Activated T-helper 2 cell treated with anti-CD3 and anti-CD28 coated beads, Interferon-gamma antibody, Interleukin-2, Interleukin-4, amounts not matched to agents 10 μg/mL and 5 μg/mL and 100 μg/mL, durations not matched to agents 14 hours and 24 hours and 36 hours (primary cell): ENCODE measurements at places on chromosomes 6 and 20. TPM values are rescaled to one million over a fixed set of nuclear protein-coding genes. Genes with fewer than 3 reads are reported as not detected.

The PSORS1C2 gene
- total RNA-seq = not detected in 2 replicates

The SRSF6 gene
- 179 and 187 TPM in 2 replicates for total RNA-seq

GRCh38 chr6:150470960-150471665, 102.3 kb downstream of the IYD start:
- H3K27ac ChIP-seq = no peak overlapping the region
- H3K36me3 ChIP-seq = no peaks in the 10 kb centered on the region
- H3K4me3 ChIP-seq = no peak overlapping the region
- no peak for DNase-seq
- peaks cover 13% of the 10 kb centered on the region for H3K27me3 ChIP-seq

GRCh38 chr20:46991880-46992639, 97.4 kb downstream of the EYA2 start:
- no peak for DNase-seq
- peaks cover 6% of the 10 kb centered on the region for H3K36me3 ChIP-seq
- H3K27me3 ChIP-seq = peaks cover 2% of the 10 kb centered on the region
- H3K27ac ChIP-seq = peak overlapping the region; percentile 20
- H3K4me1 ChIP-seq = peaks cover 61% of the 10 kb centered on the region

DNA sequence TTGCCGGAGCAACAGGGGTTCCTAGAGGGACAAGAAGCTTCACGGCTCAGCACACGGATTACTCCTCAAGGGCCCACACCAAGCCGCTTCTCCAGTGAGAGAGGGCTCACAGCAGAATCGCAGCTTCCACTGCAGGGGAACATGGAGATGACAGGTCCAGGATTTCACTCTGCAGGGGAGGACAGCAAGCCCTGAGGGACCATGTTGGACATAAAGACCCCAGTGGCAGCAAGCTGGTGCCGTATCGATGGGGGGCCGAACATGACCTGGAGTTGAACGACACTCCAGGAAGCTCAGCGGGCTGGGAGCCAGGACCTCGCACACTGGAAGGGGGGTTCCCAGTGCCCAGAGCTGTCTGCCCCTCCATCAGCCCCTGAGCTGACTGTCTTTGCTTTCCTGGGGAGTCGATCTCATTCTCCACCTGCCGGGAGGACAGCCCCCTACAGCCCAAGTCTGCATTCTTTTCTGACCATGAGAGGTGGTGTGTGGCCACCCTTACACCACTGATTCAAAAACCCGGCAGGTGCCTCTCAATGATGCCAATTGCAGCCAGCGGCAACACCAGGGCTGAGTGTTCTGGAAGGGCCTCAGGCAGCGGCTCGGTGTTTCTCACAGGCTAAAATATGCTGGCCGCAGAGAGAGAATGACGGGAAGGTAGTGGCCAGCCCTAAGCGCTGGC, 194.5 kb upstream of the CDH4 start:
- no peak overlapping the region for H3K4me3 ChIP-seq
- H3K4me1 ChIP-seq = no peaks in the 10 kb centered on the region
- no peak overlapping the region for H3K27ac ChIP-seq
- H3K36me3 ChIP-seq = no peaks in the 10 kb centered on the region
- DNase-seq = no peak
- H3K27me3 ChIP-seq = no peaks in the 10 kb centered on the region

GRCh38 chr20:58225452-58226200, 2.8 kb downstream of the ANKRD60 start:
- DNase-seq = no peak
- peaks cover 28% of the 10 kb centered on the region for H3K36me3 ChIP-seq

- no peaks in the 10 kb centered on the region for H3K36me3 ChIP-seq
- no peak for DNase-seq
- no peak overlapping the region for H3K4me3 ChIP-seq
- no peaks in the 10 kb centered on the region for H3K27me3 ChIP-seq
- H3K27ac ChIP-seq = no peak overlapping the region
Observed at GRCh38 chr6:80547827-80548226, 441.4 kb downstream of the BCKDHB start.

GRCh38 chr6:97563529-97563928, 280.5 kb upstream of the MMS22L start:
- H3K36me3 ChIP-seq = no peaks in the 10 kb centered on the region
- no peak for DNase-seq
- H3K4me3 ChIP-seq = no peak overlapping the region
- H3K4me1 ChIP-seq = no peaks in the 10 kb centered on the region
- no peaks in the 10 kb centered on the region for H3K27me3 ChIP-seq
- no peak overlapping the region for H3K27ac ChIP-seq

DNA sequence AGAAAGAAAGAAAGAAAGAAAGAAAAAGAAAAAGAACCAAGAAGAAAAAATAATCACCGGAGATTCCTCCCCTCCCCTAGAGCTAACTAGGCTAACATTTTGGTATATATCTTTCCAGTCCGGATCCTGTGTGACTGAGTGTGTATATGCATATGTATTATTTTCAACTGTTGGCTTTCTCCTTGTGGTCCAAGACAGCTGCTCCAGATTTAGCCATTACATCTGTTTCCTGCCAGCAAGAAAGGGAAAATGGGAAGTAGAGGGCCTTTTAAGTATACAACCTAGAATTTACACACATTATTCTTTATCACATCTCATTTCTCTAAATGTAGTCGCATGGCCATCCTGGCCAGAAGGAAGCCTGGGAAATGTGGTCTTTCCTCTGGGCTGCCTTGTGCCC, 15.2 kb downstream of the SLC52A3 start:
- no peak for DNase-seq
- H3K27ac ChIP-seq = no peak overlapping the region

DNA sequence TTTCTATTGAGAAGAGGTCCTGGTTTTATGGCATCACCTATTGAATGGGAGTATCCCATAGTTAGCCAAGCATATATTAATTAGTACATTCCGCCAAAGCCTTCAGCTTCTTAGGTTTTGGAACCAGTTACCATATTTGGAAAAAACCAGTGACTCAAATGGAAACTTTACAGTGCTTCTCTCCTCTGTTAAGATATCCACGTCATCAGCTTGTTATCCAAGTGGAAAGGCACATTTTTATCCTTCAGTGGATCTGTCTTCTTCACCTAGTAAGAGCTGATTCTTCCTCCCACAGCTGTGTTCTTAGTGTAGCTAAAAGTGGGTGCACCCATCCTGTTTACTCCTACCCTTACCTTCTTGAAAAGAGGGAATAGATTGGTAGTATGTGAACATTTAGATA, 34.5 kb downstream of the TPD52L1 start:
- H3K4me3 ChIP-seq = no peak overlapping the region
- H3K27ac ChIP-seq = no peak overlapping the region
- no peaks in the 10 kb centered on the region for H3K36me3 ChIP-seq
- H3K27me3 ChIP-seq = peaks cover 4% of the 10 kb centered on the region
- peaks cover 4% of the 10 kb centered on the region for H3K4me1 ChIP-seq

DNA sequence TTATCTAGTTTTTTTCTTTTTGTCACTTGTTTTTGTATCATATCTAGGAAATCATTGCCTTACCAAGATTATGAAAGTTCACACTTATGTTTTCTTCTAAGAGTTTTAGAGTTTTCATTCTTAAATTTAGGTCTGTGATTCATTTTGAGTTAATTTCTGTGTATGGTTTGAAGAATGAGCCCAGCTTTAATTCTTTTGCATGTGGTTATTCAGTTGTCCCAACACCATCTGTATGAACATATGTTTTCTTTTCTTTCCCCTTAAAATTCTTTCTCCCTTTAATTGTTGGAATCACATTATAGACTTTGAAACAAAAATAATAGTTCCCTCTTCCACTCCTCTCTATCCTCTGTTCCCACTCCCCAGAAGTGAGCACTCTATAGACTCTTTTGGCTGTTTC, 85.4 kb downstream of the SLX4IP start:
- no peak overlapping the region for H3K4me3 ChIP-seq
- DNase-seq = no peak
- H3K36me3 ChIP-seq = peaks cover 5% of the 10 kb centered on the region
- H3K4me1 ChIP-seq = peaks cover 48% of the 10 kb centered on the region
- no peaks in the 10 kb centered on the region for H3K27me3 ChIP-seq

DNA sequence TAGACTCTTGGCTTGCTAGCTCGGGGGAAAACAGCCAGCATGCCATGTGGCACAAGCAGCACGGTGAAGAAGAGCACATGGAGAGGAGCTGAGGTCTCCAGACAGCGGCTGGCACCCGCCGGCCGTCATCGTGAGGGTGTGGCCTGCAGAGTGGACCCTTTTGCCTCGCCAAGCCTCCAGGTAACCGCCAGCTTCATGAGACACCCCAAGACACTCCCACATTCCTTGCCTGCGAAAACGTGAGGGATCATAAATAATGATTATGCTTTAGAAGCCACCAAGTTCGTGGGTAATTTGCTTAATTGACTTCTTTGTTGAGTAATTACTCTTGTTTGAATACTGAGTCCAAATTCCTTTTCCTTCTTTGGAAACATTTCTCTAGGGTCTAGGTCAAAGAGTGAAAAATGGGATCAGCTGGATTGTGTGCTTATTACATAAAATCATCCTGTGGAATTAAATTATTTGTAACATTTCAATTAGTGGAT, 23.2 kb downstream of the FAM50B start:
- H3K27me3 ChIP-seq = peaks cover 8% of the 10 kb centered on the region
- no peaks in the 10 kb centered on the region for H3K36me3 ChIP-seq
- no peak overlapping the region for H3K4me3 ChIP-seq

GRCh38 chr6:170247178-170247701, 43.6 kb downstream of the DLL1 start:
- H3K4me3 ChIP-seq = no peak overlapping the region
- H3K36me3 ChIP-seq = no peaks in the 10 kb centered on the region
- H3K27ac ChIP-seq = no peak overlapping the region
- no peak for DNase-seq
- no peaks in the 10 kb centered on the region for H3K27me3 ChIP-seq
